Activated CD8-positive, alpha-beta memory T cell treated with anti-CD3 and anti-CD28 coated beads for 1 hour (primary cell): ENCODE measurements at places on chromosomes 7 and 10.

DNA sequence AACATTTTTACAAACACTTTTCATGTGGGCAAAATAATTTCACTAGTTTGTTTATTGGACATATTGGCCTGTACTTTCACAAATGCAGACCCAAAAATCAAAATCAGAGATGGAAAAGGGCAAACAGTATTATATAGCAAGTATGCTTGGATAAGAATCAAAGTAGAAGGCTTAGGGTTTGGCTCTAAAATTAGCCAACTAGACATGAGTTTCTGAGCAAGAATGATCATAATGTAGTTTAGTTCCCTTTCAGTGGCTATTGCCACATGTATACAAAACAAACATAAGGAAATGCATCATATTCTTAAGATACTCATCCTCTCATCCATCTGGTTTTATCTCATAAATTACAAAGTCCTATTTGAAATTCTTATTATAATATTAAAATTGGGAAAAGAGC is 132.5 kb downstream of the IMMP2L start:
- DNase-seq, result no peak

GRCh38 chr7:55420530-55420929 is 55.4 kb downstream of the LANCL2 start:
- no peak for DNase-seq

- DNase-seq, result no peak
Measured at GRCh38 chr10:43221419-43222209, 45.3 kb downstream of the RASGEF1A start.

DNA sequence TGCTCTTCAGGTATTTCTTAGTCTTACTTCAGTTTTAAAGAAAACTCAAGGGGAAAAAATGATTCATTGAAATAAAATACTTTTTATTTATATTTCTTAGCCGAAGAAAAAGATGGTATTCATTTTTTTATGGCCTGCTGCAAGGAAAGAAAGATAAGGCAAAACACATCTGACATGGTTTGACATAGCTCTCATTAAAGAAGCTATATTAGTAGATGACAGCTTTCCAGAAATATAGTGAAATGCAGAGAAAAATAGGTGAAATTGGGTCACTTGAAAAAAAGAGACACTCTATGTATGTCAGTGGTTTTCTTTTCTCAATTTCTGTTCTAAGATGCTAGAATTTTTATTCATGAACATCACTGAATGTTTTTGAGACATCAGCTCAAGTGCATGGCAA is 438.3 kb downstream of the PLXDC2 start:
- DNase-seq, result no peak

DNA sequence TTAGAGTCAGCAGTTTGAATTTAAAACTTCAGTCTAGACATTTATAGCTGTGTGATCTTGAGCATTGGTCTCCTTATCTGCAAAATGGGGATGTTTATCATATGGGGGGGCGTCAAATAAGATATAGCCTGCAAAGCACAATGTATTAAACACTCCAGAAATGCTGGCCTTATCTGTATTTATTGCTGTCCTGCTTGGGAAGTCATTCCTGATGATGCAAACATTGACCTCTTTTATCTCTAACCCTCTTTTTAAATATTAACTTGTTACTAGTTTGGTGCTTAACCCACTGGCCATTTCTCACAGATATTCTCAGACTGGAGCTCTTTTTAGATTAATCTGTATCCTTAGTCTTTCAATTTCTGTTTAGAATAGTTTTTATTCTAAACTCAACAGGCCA is 13.2 kb downstream of the MRPS33 start:
- no peak for DNase-seq

- DNase-seq, result no peak
Measured at GRCh38 chr10:97849103-97849686, 448 bp upstream of the GOLGA7B start.

DNA sequence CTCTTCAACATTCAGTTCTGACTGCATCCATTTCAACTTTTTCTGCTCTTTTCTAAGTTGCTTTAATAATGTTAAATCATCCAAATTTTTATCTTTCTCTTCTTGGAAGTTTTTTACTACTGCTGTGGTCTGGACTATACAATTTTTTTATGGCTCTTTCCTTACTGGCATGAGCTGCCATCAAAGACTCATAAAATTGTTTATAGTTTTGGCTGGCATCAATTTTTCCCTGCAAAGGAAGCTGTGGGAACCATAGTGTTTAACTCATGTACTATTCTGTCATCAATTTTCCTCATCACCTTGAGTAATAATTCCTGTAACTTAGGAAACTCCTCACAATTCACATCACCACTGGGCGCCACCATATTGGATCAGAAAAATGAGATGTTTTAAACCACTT is 77.6 kb upstream of the A1CF start:
- DNase-seq, result no peak

GRCh38 chr7:117836-118614 is 74.3 kb upstream of the FAM20C start:
- DNase-seq, result no peak

GRCh38 chr7:11858026-11858425 is 26.0 kb upstream of the THSD7A start:
- DNase-seq, result no peak

- DNase-seq, result no peak
Measured at GRCh38 chr10:86003201-86003621, 363.4 kb downstream of the GRID1 start.
